ENCODE measurements at places on chromosomes 3 and 15.

DNA sequence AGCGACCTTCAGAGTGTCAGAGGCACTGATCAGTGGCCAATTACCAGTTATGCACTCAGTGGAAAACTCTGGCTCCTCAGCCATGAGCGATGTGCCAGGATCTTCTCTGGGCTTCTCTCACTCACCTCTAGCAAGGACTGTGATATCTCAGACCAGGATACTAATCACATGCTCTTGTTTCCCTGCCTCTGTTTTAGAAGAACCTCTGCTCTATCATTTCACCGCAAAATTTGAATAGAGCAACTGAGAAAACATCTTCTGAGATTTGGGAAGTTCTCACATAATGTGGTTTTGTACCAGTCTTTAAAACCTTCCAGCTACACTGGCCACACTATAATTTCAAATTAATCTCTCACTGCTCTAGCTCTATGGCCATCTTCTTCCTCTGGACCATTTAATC is 325.8 kb upstream of the FRG2C start:
- DNase-seq, result no peak

DNA sequence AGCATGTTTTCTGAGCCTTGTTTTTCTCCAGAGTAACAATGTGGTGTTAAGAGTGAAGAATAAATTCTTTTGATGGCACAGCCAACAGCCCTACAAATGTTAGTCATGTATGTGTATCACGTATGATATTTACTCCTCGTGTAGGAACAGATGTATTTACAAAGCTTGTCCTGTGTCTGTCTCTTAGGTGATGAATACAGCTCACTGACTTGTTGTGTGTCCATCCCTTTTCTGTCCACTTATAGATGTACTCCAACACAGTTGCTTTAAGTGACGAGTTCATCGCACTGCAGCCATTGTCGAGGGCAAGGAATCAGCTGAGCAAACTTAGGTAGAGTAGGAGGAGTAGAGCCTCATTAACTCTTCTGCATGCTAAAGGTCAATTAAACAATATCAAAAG is 78.1 kb downstream of the DCUN1D1 start:
- no peak for DNase-seq

GRCh38 chr15:89119489-89120478 is 31.5 kb downstream of the ABHD2 start:
- DNase-seq, result no peak

DNA sequence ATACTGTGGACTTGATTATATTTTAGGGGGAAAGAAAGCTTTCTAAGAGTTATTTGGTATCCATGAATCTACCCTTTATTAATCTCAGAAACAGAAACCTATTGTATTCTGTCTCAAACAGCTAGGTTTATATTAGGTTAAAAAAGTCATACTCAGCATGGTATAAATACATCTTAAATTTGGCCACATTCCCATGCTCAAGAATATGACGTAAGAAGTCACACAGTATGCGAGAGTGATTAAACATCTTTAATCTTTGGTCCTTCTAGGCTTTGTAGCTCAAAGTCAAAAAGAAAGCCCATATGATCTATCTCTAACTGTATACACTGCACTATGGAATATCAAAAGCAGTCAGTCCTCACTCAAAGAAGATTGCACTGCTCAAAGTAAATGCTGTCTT is 131.4 kb downstream of the EPHA3 start:
- no peak for DNase-seq

DNA sequence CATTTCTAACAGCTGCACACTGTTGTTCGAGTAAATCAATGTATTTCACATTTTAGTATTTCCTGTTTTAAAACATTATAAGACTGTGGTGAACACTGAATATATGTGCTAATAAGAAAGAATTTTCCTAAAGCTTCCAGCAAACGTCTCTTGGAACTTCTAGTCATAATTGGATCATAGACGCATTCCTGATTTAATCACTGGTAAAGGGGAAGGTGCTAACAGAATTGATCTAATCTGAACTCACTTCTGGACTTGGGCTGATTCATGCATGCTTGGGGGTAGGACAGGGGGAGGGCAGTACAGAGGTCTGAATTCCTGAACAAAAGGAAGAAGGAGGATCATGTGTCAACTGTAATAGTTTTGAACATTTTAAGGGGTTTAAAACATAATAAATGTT is 7.3 kb upstream of the LEKR1 start:
- DNase-seq, result no peak
